Nucleus accumbens (tissue), 56 donors: ENCODE measurements at places on chromosomes 7 and 10.

DNA sequence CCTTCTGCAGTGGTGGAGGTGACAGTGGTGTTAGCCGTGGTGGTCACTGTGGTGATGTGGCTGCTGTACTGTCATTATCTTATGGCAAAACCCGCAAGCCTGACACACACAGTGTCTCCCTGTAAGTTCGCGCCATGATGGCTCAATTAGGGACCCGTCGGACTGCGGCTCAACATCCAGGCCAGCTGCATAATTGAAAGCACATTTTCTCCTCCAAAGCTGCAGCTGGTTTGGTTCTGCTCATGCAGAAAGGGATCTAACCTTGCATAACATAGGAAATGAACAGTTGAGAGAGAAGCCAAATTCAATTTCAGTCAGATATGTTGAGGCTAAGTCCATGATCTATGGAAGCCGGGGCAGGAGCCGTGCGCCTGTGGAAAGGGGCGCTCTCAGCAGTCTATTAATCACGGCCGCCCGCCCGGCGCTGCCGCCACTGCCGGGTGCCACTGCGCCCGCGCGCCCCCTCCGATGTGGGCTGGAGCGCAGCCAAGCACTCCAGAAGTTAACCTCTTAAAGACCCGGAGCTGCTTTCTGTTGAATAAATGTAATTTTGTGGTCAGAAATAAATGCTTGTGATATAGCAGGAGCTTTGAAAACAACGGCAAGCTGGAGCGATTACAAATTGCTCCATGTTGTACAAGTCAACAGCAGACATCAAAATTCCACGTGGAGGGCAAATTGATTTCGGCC, 227.7 kb downstream of the CUX1 start:
- peak; percentile 20 for DNase-seq

DNA sequence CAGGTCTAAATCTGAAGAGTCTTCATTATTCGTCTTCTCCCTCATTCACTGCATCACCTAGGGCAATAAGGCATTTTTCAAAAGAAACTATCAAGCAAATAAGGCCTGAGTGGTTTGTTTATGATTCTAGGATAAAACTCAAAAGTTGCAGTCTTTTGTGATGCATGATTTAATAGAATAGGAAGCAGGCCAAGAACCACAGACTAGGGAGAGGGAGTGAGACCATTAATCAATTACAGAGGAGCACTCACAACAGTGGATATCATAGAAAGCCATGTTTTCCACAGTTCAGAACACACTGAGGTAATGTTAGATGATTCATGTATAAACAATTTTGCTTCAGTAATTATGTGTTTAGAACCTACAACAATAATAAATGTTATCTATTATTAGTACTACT, 87.8 kb upstream of the LRRTM3 start:
- DNase-seq, result no peak

DNA sequence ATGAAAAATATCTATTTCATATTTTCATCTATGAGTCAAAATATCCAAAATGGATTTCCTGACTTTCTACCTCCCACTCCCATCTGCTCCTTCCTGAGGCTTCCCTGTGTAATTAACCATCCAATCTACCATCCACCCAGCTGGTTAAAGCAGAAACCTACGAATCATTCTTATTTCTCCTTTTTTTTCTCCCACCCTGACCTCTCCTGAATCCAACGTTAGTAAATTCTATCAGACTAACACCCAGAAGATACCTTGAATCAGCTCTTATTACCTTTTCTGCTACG, 3.7 kb upstream of the LIPF start:
- no peak for DNase-seq

DNA sequence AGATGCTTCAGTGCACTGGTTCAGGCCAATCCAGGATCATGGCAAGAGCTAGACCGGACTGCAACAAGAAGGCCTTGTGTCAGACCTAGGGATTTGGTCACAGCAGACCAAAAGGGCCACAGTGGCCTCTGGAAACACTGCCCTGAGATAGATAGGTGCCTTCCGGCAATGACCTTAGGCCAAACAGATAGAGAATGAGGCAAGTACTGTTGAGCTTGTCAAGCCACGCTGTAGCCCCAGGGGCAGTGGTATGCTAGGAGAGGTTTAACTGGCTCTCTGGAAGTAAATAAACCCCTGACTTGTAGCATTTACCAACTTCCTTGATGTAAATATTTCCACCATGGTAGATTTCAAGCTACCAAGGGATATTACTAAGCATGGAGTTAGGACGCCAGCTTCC, 197.5 kb downstream of the GRID1 start:
- DNase-seq, result no peak

DNA sequence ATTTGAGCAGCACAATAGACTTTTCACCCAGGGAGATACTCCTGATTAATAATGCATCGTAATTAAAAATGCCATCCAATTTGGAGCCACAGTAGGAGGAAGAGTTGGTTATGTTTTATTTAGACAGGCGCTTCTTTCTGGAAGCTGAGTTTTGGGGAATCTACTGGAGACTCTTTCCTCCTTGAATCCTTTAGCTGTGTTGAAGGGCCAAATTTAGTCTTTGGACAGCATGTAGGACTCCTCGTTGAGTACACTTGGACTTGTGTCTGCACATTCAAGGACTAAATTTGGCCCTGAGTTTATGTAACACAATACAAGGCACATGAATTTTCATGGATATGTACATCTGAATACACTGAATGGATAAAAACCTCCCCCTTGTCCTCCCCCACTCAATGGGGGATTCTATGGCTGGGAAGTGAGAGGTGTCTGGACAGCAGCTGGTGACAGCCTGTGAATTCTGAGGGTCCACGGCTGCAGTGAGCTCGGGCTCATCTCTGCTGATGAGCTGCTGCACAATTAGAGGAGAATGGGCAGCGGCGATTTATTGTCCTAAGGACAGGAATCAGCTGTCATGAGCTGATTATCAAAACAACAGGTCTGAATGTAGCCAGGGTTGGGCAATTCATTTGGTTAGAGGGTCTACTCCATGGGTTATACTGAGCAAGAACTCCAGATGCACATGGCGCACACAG, 95.2 kb downstream of the PRTFDC1 start:
- no peak for DNase-seq

DNA sequence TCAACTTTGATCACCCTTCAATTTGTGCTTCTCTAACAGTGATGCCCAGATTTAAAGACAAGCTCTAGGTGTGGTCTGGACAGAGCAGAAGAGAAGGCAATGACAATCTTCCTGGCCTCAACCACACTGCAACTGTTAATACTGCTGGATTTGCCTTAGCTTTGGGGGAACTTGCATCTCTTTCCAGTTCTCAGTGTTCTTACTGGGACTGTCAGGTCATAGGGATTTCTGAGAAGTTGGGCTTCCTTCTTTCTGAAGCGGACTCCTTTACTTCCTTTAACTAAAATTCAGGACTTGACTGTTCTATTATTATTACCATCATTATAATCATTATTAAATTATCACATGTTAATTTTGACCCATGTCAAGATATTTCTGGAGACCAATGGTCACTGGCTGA, 80.8 kb downstream of the OSBPL3 start:
- no peak for DNase-seq

DNA sequence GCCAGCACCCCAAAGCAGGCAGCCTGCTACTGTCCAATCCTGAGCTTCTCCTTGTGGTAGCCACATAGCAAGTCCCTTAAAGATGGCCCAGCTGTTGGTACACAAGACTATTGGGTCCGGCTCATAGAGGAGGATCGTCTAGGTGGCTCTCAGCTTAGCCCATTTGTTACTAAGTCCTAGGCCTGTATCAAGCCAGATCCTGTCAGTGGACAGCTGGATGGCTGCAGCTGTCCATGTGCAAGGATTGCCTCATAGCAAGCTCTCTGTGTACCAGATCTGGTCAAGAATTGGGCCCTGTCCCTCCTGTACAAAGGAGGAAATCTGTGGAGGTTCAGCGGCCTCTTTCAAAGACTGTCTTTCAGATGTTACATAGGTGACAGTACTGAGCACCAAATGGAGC, 12.2 kb upstream of the TMEM168 start:
- no peak for DNase-seq
